Renal cortical epithelial cell (primary cell): ENCODE measurements at places on chromosomes 2 and 18.
A peak's percentile ranks its signal among the peaks of the same experiment; 100 is the strongest.

DNA sequence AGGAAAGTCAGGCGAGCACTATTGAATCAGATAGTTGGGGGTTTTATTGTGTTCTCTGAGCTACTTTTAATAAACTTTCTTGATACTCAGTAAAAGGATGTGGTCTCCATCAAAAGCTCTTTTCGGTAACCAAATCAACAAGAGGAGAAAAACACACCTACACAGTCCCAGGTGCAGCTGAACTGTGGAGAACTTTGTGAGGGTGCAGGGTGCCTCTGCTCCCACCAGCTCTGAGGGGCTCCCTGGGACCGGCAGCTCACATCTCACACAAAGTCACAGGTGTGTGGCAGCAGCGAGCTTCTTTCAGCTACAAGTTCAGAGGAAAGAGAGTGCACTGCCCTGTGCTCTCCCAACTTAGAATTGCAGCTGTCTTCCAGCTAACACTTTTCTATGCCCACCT, 650.4 kb downstream of the RNF144A start:
- no peak for DNase-seq

- DNase-seq = peak; percentile 14
These were observed 163.9 kb upstream of the THUMPD2 start for GRCh38 chr2:39942950-39943349.

DNA sequence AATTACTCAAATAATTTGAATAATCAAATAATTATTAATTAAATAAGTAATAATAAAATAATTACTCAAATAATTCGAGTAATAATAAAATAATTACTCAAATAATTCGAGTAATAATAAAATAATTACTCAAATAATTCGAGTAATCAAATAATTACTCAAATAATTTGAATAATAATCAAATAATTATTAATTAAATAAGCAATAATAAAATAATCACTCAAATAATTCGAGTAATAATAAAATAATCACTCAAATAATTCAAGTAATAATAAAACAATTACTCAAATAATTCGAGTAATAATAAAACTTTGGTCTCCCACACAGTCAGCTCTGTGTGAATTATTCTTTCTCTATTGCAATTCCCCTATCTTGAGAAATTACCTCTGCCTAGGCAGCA, 30.0 kb upstream of the LINC00305 start:
- no peak for DNase-seq

DNA sequence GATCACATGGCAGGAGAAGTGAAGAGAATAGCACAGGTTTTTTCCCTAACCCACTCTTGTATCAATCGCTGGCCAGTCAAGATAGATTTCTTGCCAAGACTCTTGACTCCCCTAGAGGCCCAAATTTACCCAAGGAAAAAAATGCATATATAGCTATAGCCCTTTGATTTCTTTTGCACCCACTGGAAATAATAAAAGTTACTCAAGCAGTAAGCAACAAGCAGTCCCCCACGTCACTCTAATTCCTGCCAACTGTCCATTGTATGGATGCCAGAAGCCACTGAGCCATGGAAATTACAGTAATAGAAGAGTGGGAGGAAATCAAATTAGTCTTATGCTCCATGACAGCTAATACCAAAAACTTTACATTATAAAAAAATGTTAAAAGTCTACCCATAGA, 125.3 kb upstream of the SLC39A10 start:
- peak; percentile 91 for DNase-seq

DNA sequence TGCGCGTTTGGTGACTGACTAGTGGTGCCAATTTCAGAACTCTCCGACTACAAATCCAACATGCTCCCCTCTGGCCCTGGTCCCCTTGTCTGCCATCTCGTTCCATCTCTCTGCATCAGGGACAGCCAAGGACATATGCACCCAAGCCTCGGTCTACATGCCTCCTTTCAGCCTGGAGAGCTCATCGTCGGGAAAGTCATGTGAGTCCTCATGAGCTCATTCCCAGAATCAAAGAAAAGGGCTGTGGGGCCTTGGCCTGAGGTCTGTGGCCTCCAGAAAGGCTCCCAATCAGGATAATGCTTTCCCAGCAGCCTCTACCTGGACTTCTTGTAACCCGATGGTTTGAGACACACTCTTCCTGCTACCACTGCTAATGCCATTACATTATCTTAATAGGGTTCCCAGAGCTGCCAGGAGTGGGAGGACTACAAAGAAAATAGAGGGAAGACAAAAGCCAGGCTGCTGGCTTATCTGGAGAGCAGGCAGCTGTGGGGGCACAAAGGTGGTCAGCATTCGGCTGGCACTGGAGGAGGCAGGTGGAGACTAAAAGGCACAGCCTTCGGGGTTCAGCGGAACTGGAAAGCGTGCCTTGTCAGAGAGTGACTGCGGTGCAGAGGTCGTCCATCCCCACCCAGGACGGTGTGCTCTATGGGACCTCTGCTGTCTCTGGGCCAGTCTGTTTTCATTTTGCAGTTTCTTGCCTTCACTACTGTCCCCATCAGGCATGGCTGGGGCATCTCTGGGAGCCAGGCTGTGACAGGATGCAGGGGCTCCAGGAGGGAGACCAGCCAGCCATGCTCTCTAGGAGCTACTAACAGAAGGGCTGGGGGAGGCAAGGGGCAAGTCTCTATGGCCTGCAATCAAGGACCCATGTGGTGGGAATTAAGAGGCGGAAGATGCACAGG, 104.4 kb upstream of the SMAD2 start:
- DNase-seq = no peak

DNA sequence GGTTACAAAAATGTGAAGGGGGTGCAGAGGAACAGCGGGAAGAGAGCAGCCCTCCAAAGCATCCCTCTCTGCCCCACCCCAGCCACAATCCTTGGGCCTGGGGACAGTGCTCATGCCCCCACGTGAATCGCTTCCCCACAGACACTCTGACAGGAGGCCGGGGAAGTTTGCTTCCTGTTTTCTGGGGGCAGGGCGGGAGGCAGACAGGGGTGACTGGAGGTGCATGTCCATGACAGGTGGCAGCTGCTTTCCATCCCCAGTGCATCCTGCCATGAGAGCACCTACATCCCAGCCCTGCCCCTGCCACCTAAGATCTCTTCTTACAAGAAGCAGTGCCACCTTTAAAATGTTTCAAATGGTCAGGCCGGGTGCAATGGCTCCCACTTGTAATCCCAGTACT, 47.2 kb upstream of the UBE2F start:
- DNase-seq = no peak
